ENCODE measurements at places on chromosomes 6 and 20.

- DNase-seq: no peak
These were observed 187.2 kb upstream of the KCNG1 start for GRCh38 chr20:51210084-51210483.

DNA sequence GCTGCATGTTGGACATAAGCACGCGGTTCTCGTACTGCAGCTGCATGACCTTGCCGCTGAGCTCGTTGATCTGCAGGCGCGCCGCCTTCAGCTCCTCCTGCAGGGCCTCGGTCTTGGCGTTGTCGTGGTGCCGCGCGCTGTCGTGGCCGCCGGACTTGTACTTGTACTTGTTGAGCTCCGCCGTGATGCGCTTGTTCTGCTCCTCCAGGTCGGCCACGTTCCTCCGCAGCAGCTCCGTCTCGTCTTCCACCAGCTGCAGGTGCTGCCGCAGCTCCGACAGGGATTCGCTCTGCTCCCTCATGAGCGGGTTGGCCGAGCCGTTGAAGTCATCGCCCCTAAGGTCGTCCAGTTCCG is 16.6 kb upstream of the KIAA0408 start:
- DNase-seq: no peak

DNA sequence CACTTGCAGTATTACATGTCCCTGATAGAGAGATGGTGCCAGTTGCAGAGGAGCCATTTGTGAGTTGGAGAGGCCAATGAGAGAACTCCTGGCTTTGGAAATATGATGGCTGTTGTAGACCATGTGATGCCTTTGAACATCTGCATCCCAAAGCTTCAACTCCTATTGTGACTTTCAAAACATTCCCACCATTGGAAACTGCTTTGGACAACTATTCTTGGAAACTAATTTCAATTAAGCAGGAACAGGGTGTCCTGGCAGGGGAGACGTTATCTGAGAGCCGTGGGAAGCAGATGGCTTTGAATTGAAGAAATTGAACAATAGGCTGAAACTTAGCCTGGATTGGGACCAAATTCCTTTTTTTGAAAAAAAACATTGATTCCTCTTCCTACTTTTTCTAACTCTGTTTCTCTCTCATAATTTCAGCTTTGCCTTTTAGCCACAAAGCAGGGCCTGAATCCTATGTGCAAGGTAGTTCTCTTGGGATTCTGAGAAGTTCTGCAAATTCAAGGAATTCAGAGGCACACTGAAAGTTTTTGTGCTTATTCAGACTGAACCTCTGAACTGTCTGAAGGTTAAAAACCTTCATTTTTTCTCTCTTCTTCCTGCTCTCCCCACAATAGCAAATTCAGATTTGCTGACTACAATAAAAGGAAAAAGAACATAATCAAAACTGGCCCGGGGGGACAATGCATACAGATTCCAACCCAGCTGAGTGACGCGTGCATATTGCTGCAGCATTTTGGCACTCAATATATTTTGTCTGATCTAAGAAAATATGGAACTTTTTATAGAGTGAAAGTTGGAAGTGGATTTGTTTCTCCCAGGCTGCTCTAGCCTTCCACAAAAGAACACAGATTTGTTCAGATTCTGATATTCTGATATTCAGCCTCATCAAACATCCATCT is 720.4 kb upstream of the CHD6 start:
- no peak for DNase-seq

GRCh38 chr6:143205991-143206390 is 145.3 kb downstream of the AIG1 start:
- no peak for DNase-seq

- no peak for DNase-seq
These were observed 20.3 kb downstream of the TTPAL start for GRCh38 chr20:44495802-44496481.

DNA sequence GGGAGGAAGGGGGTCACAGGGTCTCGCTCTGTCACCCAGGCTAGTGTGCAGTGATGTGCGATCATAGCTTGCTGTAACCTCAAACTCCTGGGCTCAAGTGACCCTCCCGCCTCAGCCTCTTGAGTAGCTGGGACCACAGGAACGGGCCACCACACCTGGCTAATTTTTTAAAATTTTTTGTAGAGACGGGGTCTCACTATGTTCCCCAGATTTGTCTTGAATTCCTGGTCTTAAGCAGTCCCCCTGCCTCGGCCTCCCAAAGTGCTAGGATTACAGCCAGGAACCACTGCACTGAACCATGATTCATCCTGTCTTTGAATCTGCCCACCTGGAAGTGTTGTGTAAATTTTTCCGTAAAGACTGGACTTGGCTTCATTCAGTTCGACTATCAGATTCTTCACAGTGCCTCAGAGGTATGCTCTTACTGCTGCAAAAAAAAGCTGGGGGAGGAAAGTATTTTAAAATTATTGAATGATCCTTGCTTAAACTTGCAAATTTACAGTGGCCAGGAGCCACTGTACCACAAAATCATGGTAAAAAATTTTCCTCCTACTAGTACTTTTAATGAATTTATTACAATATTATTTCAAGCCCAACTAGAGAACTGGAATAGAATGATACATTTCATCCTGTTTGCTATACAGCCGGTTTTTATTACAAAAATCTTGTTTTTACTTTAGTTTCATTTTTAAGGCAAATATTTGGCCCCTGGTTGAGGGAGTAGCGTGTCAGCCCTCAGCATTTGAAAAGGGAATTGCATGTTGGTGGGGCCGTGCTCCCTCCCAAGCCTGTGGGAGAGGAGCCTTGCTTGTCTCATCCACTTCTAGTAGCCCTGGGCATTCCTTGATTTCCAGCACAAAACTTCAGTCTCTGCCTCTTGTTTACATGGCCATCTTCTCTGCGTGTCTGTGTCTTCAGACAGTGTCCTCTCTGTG is 202.5 kb upstream of the SGK1 start:
- DNase-seq: no peak

DNA sequence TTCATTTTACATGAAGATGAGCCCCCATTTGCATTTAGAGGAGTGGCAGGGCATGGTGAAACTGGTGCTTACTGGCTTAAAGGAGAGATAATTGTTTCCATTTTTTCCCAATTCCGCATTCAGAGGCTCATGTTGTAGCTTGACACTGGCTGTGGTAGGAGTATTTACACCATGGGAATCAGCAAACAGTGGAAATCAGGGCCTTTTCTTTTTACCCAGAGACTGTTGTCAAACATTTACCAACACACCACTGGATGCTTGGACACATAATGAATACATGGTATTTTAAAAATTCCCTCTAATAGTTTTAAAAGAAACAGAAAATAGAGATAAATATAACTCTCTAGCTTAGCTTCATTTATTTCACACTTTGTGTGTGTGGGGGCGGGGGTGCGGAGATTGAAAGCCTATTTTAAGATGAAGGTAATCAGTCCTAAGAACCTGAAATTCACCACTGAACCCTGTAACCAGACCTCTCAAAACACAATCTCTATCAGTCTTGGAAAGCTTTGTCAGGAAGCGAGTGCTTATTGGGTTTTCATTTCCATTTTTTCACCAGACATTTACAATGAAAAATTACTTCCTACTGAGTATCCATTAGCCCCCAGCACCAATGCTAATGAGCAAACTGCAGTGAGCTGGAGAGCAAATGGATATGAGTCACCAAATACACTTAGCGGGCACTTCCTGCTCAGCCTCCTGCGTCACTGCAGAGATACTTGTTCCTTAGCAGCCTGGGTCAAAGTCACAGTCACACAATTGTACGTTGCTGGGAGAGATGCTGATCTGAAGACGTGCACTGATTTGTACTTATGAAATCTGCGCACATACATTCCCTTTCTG is 532.0 kb downstream of the BCKDHB start:
- DNase-seq: no peak

Data from activated gamma-delta T cell treated with Interleukin-2 at 50 U/mL for 16 hours (primary cell).